Activated naive CD4-positive, alpha-beta T cell (primary cell): ENCODE measurements at places on chromosomes 3 and 15.

- DNase-seq: no peak
Observed at GRCh38 chr3:61768284-61769037, 207.1 kb downstream of the PTPRG start.

GRCh38 chr15:97156739-97157265, 803.7 kb upstream of the ARRDC4 start:
- no peak for DNase-seq

- DNase-seq: no peak
Observed at GRCh38 chr3:55543181-55543614, 56.1 kb upstream of the WNT5A start.

- no peak for DNase-seq
Observed at GRCh38 chr3:2356298-2356950, 257.8 kb downstream of the CNTN4 start.

GRCh38 chr15:51649659-51650521, 27.3 kb upstream of the DMXL2 start:
- DNase-seq: no peak

GRCh38 chr3:130711565-130712324, 34.9 kb downstream of the PIK3R4 start:
- DNase-seq: no peak

DNA sequence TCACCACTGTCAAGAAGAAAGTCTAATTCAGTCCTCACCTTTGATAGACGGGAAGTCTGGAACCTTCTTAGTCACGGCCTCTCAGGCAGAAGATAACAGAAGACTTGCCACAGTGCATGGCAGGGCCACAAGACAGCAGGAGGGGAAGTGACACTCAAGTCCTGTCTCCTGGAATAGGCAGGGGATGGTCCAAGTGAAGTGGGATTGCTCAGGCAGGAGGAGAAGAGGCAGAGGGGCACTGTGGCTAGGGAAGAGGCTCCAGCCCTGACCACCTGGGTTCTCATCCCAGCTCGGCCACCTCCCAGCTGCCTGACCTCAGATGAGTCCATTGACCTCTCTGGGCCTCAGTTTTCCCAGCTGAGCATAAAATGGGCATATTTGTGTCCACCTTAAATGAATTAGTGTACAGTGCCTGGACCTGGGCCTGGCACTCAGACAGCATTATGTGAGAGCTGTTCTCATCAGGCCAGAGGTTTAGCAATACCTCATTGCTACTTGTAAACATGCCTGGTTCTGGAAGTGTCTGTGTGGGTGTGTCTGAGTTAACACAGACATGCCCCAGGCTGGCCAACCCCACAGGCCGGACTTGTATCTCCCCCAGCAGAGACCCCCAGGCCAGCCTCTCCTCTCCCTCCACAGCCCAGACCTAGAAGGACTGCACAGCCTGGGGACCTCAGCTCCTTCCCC, 11.5 kb upstream of the PCSK6 start:
- DNase-seq: no peak

DNA sequence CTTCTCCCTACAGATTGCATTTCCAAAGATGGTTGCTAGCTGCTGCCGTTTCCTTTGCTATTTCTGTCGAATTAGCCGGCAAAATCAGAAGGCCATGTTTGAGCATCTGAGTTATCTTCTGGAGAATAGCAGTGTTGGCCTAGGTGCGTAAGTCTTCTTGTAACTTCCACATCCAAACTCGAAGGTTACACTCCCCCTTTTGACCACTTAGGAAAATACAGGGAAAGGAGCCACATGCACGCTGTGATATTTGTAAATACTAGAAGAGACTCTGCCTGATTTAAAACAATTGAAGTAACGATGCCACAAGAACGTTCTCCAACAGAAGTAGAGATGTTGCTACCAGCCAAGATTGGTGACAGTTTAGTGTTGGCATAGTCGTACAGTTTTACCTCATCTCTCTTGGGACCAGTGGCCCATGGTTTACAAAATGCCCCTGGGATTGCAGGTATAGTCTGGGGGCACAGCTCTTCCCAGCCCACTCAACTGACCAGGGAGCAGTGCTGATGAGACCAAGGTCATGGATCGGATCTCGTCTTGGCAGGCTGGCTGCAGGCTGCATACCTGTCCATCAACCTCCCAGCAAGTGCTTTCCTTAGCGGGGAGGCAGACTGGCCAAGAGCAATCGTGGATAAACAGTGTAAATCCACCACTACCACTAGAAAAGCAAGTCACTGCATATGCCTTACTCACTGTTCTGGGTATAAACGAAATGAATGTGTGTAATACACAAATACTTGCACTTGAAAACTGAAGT, 268.4 kb upstream of the CHRM5 start:
- no peak for DNase-seq

GRCh38 chr3:140341203-140341602, 336.7 kb upstream of the TRIM42 start:
- DNase-seq: no peak

- DNase-seq: no peak
Observed at GRCh38 chr15:75830910-75831805, 12.1 kb upstream of the UBE2Q2 start.

- DNase-seq: no peak
Observed at GRCh38 chr15:32706704-32707103, 11.1 kb upstream of the GREM1 start.

GRCh38 chr3:99949956-99950670, 132.5 kb downstream of the CMSS1 start:
- no peak for DNase-seq

- no peak for DNase-seq
Observed at GRCh38 chr3:52845157-52845556, 10.3 kb upstream of the MUSTN1 start.

- no peak for DNase-seq
Observed at GRCh38 chr3:10173926-10174435, 9.3 kb downstream of the IRAK2 start.

- no peak for DNase-seq
Observed at GRCh38 chr3:79767905-79768267, at the start of gene ROBO1. ROBO1 (minus strand) TSS chr3:79767998.

DNA sequence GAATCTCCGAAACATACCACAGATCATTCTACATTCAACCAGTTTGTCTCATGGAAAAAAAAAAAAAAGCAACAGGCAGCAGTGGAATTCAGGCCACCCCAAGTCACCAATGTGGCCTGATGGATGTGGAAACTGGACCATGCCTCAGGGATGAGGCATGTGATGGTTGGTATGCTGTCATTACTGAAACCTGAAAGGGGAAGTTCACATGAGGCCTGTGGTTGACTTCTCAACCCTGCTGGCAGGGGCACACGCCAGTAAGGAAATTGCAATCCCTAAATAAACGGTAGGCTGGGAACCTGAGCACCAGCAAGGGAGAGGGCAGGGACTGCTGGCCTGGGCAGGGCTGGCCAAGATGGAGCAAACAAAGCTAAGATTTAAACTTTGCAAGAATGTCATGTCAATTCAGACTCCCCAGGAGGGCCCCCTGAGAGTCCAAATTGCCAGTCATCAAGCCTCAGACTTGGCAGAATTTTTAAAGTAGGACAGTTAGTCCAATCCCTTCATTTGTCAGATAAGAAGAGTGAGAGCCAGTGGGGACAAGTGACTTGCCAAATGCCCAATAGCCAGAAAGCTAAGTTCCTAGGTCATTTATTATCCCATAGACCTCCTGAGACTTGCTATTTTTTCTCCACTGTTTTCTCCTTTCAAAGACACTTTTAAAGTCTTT, 310.4 kb downstream of the ERC2 start:
- DNase-seq: no peak

GRCh38 chr15:28868744-28869345, 16.9 kb upstream of the APBA2 start:
- DNase-seq: no peak

GRCh38 chr3:39933986-39934693, 124.7 kb downstream of the MYRIP start:
- no peak for DNase-seq

- DNase-seq: no peak
Observed at GRCh38 chr3:79001255-79001654, 766.5 kb downstream of the ROBO1 start.

GRCh38 chr15:93274257-93274656, 185.2 kb upstream of the RGMA start:
- no peak for DNase-seq

GRCh38 chr3:9739181-9739580, 7.6 kb downstream of the BRPF1 start:
- DNase-seq: no peak

DNA sequence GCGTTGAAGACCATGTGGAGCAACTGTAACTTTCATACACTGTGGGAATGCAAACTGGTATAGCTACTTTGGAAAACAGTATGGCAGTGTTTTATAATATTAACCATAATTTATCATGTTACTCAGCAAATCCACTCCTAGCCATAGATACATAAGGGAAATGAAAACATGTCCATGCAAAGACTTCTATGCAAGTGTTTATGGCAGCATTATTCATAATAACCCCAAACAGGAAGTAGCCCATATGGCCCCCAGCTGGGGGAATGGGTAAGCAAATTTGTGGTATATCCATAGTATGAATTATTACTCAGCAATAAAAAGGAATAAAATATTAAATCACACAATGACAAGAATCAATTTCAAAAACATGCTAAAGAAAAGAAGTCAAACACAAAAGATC, 23.0 kb upstream of the GATA2 start:
- no peak for DNase-seq

- DNase-seq: no peak
Observed at GRCh38 chr3:179136195-179136594, 12.0 kb upstream of the PIK3CA start.

DNA sequence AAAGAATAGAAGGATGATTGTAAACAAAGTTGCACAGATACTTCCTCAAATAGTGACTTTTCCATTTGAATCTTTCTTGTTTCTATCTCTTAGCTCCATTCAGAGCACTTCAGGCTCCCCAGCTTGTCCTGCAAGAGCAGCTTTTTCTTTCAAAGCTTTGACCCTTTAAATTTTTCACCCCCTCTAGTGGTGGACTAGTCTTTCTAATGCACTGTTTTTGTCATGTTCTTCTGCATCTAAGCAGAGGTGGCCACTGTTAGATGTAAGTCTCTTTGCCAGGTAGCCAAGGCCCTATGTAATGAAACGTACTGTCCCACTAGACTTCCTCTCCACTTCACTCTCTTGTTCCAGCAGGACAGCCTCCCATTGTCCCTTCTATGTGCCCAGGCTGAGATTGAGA, 74.0 kb upstream of the MANF start:
- DNase-seq: no peak
